NCI-H187 treated with DMSO at 0.1 percent for 48 hours (cell line): ENCODE measurements at places on chromosomes 7 and 10.

DNA sequence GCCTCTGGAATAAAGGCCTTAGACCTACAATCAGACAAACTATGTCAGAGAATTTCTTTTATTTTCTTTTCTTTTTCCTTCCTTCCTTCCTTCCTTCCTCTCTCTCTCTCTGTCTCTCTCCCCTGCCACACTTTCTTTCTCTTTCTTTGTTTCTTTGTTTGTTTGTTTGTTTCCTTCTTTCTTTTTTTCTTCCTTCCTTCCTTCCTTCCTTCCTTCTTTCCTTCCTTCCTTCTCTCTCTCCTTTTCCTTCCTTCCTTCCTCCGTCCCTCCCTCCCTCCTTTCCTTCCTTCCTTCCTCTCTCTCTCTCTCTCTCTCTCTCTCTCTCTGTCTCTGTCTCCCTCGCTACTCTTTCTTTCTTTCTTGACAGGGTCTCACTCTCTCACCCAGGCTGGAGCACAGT, 242.6 kb downstream of the GATA3 start:
- DNase-seq = no peak

DNA sequence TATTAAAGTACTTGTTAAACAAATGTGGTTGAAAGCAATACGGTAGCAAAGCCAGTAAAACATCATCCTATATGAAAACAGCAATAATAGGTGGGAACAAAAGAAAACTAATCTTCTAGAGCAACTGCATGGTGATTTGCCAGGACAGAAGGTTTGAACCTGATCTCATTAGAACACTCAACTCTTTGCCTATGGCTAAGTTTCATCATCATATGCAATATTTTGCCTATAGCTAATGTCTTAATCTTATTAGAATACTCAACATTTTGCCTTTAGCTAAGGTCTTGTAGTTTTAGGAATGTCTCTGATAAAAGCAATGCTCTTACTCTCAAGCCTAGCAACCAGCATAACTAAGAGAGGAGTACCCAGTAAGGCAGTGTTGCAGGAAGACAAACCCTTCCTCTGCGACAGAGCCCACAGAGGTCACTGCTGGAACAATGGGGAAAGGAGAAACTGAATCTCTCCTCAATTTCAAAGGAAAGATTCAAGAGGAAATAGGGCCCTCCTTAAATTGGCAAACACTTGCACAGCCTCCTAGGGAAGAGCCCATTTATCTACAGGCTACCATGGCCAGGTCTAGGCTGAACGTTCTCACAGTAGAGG, 38.3 kb downstream of the CADPS2 start:
- DNase-seq = no peak

DNA sequence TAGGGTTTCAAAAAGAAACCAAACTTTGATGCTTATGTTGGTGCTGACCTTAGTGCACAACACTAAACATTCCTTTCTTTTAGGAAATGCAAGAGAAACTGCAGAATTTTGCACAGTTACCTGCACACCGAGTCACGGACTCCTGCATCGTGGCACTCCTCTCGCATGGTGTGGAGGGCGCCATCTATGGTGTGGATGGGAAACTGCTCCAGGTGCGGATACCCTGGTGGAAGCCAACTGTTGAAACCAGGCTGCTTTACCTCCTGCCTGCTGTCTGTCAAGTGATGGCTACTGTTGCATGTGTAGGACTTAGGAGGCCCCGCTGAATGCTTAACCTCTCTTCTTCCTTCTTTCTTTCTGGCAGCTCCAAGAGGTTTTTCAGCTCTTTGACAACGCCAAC, 11.7 kb downstream of the CASP2 start:
- no peak for DNase-seq

DNA sequence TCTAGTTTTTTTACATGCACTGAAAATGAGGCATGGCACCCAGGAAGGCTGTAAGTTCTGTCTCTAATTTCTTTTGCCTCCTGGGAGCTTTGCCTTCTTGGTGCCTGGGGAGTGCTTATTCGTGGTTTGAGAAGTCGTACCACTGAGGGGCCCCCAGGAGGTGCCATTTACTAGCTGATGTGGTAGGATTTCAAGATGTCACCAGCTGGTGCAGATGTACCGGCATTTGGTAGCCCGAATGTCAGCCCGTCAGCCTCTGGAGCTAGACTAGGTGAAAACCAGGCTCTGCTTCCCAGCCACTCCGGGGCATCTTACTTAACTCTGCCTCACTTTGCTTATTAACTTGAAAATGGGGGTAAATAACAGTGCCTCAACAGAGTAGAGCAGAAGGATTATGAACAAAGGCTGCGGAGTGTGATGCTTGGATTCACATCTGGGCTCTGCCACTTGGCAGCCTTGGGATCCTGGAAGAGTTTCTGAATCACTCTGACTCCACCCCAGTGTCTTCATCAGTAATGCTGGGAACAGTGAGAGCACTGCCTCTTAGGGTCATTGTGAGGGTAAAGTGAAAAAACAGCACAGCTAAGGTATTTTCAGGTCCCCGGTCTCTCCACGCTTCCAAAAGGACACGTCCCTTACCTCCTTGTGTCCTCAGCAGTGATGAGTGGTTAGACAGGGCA, 31.4 kb upstream of the BTBD16 start:
- DNase-seq = no peak
